ENCODE measurements at places on chromosomes 12 and 14.

DNA sequence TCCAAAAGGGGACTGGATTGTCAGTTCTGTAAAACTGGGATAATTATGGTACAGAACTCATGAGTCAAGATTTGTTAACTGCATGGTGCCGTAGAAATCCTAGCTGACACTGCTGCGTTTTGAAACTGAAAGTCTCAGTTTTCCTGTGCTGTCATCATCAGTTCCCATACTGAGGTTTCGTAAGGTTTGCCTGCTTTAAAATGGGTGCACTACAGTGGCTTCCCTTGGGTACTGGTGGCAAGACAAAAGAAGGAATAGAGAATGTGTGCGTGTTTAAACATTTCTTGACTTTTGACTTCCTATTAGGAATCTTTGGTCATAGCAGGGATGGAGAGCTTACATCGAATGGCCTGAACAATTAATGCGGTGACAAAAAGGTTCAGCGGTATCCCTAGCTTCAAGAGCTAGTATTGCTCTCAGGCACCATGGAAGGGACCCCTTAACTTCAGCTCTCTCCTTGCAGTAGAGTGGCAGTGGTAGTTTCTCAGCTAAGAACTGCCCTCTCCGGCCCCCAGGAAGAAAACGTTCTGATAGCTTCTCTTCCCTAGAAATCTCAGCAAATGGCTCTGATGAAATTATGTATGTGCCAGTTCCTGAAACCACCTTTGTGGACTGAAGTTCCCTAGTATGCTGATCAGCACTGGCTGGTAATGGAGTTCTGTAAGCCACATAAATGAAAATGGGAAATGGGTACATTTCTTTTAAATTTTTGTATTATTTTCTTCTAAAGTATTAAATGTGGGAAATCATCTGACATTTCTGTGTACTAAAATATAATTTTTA is 28.9 kb downstream of the ANO6 start:
- DNase-seq: no peak

GRCh38 chr12:6278439-6279255 is 31.8 kb upstream of the PLEKHG6 start:
- peak; percentile 53 for DNase-seq

- no peak for DNase-seq
Observed at GRCh38 chr14:73887318-73887616, 608 bp downstream of the ZNF410 start.

GRCh38 chr14:38880643-38881524 is 222.2 kb downstream of the SEC23A start:
- DNase-seq: no peak

DNA sequence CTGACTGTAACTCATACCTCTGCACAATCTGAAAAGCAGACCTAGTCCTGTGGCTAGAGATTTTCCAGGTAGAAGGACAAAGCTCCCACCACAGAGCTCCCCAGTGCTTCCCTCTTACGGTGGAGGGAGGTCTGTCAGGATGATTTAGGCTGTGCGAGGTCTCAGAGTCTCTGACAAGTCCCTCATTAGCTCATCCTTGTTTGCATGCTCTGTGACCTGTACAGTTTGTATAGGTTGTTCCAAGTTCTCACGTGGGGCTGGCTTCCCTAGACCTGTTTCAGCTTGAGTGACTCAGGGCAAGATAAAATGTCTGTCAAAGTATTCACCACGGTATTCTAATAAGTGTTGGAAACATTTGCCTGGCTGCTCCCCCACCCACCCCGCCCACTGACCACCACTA is 34.8 kb downstream of the ASCL1 start:
- no peak for DNase-seq

DNA sequence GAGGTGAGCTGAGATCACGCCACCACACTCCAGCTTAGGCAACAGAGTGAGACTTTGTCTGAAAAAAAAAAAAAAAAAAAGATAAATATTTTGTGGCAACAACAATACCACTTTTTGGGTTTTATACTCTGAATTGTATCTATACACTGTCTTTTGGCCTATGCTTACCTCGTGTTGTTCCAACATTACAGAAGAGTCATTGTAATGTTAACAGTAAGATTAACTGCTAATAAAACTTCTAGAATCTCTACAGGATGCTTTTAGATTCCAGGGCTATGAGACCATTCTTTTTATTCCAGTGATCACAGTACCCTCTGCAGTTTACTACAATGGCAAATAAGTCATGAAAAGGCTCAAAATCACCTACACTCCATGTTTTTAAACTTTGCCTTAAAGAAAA is 11.6 kb downstream of the IFT81 start:
- no peak for DNase-seq

- no peak for DNase-seq
Observed at GRCh38 chr12:2075508-2076195, 22.9 kb downstream of the CACNA1C start.

GRCh38 chr14:73248108-73248868 is 11.0 kb downstream of the PAPLN start:
- no peak for DNase-seq

Measured in smooth muscle cell of the brain vasculature (primary cell).